ENCODE measurements at places on chromosomes 2 and 18.

GRCh38 chr2:88018909-88019308 is 2.6 kb upstream of the RNU2-63P start:
- no peak for DNase-seq

- DNase-seq: no peak
These were observed 52.2 kb downstream of the MRPS9 start for GRCh38 chr2:105090091-105090490.

DNA sequence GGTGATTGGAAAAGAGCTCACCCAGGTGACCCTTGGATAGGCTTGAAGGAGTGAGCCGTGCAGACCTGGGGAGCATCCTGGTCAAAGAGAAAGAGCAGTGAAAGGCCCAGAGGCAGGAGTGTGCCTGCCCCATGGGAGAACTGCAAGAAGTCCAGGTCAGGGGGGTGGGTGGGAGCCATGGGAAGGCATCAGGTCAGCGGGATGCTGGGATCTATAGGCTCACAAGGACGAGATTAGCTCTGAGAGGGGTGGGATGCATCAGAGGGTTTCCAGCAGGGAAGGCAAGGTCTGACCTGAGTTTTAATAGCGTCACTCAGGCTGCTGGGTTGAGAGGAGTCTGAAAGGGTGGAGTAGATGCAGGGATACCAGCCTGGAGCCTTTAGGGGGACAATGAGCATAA is 158.6 kb downstream of the SMAD7 start:
- DNase-seq: no peak

- no peak for DNase-seq
These were observed 638 bp downstream of the RPS7 start for GRCh38 chr2:3575534-3576262.

GRCh38 chr18:13003466-13003896 is 12.3 kb downstream of the CEP192 start:
- DNase-seq: no peak

- DNase-seq: no peak
These were observed 10.0 kb downstream of the WDR35 start for GRCh38 chr2:19979932-19980331.

GRCh38 chr2:170690640-170691039 is 24.5 kb upstream of the SP5 start:
- DNase-seq: no peak

GRCh38 chr2:88950010-88950409 is 258.5 kb downstream of the RPIA start:
- DNase-seq: no peak

DNA sequence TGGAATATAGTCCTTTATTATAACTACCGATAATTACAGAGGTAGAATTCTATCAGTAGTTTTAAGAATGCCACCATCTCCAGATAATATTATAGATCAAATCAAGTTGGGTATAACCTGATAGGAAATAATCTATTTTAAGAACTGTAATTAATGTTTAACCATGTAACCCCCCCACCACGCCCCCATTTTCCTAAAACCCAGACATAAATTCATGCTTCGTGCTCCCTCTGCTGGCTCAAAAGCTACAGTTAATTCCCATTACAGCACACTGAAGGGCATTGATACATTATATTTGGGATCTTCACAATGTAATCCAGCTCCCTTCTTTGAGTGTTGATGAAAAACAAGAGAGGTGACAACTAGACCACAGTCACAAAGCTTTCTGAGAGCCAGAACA is 228.0 kb upstream of the SMAD7 start:
- DNase-seq: no peak

- DNase-seq: peak; percentile 58
These were observed 381.6 kb downstream of the SUCLG1 start for GRCh38 chr2:84077496-84077895.

DNA sequence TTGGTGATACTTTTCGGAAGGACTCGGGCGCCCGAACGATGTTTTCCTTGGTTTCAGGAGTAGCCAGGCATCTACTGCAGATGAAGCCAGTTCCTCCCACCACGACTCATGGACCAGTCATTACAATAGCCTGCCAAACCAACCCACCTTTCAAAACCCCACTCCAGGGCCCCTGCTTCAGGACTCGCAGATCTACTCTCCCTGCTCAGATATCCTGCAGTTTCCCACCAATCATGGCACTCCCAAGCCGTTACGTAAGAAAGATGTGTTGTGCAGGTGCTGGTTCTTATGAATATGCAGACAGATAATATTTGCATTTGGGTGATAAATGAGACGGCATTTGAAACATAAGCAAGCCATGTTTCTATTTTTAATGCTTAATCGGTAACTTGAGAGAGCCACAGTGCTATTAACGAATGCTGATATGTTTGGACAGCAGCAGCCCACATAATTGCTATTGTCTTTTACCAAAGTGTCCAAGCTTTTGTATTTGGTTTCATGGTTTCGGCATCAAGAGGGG is 3.5 kb upstream of the CYS1 start:
- DNase-seq: no peak

GRCh38 chr2:9830685-9831410 is 12.4 kb upstream of the TAF1B start:
- no peak for DNase-seq

- no peak for DNase-seq
These were observed 80.7 kb upstream of the ITGA4 start for GRCh38 chr2:181376442-181376841.

- DNase-seq: no peak
These were observed 87.9 kb downstream of the PXDN start for GRCh38 chr2:1656326-1656960.

DNA sequence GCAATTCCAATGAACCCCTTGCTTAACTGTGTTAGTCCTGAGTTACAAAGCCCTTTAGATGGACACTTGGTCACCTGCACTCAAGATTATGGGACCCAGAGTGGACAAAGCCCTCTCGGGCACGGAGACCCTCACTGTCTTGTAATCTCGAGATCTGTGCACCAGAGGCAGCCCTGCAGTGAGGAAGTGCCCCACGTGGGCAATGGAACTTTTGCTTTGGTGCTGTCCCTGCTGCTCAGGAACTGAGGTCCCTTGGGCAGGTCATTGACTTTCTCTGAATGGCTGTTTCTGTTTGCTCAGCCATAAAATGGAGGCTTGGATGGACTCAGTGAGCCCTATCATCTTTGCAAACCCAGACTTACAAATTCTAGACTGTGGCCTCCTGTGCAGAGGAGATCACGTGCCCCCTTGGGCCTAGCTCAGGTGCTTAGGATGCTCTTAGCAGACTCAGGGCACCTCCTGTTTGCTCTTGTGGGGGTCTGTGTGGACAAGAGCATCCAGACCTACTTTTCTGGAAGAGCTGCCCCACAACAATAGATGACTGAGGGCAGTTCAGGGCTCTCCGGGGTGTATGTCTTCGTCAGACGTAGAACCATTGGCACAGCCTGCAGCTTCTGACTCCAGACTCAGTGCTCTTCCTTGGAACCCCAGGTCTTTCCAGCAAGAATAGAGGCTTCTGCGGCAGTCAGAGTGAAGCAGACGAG is 94.5 kb upstream of the HS6ST1 start:
- DNase-seq: no peak

GRCh38 chr2:127618551-127619202 is 27.3 kb upstream of the GPR17 start:
- no peak for DNase-seq

- no peak for DNase-seq
These were observed 10.8 kb upstream of the SDC1 start for GRCh38 chr2:20235655-20236305.

- no peak for DNase-seq
These were observed 29.6 kb downstream of the PTCD3 start for GRCh38 chr2:86135653-86136052.

DNA sequence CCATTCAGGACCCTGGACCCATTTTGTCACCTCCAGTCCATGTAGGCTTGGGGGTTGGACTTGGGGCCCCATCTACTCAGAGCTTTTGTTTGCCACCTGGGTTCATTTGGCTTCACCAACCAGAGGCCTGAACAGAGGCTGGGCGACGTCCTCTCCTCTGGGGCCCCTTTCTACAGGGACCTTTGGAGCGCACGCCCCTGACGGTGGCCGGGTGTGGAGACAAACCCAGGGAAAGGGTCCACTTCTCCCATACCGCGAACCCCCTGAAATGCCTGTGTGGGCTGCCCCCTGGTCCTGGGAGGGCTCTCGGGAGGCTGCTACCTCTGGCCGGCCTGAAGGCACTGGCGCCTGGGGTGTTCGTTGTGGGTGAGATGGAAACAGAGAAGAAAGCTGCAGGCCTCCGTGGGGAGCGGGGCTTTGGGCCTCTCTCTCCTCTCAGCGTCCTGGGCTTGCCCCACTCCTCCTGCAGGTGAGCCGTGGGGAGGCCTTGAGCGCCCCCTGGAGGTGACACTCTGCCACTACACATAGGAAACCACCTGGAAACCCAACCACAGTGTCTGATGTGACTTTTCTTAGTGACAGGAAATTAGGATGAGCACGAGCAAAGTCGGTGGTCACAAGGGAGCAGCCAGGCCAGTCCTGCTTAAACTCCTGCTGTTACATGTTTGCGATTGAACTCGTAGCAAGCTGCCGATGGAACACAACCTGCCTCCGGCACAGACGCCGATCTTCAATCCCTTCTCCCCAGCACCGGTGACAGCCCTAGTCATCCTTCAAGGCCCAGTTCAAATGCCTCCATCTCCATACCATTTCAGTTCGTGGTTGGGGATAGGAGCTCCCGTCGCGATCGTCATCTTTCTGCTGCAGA is 12.0 kb upstream of the NTSR2 start:
- peak; percentile 50 for DNase-seq

- no peak for DNase-seq
These were observed 34.5 kb upstream of the CSRNP3 start for GRCh38 chr2:165434865-165435496.
